Spinal cord (tissue), 10 donors: ENCODE measurements at places on chromosomes 1 and 21. TPM values are rescaled to one million over a fixed set of nuclear protein-coding genes. Genes with fewer than 3 reads are reported as not detected.

- H3K36me3 ChIP-seq = no peaks in the 10 kb centered on the region
- H3K27me3 ChIP-seq = no peaks in the 10 kb centered on the region
- H3K4me1 ChIP-seq = no peaks in the 10 kb centered on the region
- H3K4me3 ChIP-seq = no peak overlapping the region
Observed at GRCh38 chr1:159469921-159470533, 30.5 kb downstream of the OR10J1 start.

- no peak overlapping the region for H3K27ac ChIP-seq
- no peak for DNase-seq
- peaks cover 5% of the 10 kb centered on the region for H3K4me1 ChIP-seq
- no peaks in the 10 kb centered on the region for H3K36me3 ChIP-seq
- H3K4me3 ChIP-seq = no peak overlapping the region
Observed at GRCh38 chr1:223029985-223030769, 112.9 kb downstream of the TLR5 start.

DNA sequence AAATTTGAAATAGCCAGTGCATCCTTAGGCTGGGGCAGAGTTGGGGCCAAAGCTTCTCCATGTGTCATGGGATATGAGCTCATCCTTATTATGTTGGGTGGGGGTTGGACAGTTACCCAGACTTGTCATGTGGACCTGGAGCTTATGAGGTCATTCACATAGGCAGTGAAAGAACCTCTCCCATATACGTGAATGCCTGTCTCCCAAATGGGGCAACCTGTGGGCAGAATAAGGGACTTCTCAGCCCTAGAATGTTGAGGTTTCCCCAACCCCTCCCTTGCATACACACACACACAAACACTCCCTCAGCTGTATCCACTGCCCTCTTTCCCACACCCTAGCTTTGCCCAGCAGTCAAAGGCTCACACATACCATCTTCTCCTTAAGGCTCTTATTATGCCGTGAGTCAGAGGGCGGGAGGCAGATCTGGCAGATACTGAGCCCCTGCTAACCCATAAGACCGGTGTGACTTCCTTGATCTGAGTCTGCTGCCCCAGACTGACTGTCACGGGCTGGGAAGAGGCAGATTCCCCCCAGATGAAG, 2.3 kb upstream of the IVL start:
- no peak overlapping the region for H3K27ac ChIP-seq
- peaks cover 2% of the 10 kb centered on the region for H3K27me3 ChIP-seq
- no peak overlapping the region for H3K4me3 ChIP-seq
- no peak for DNase-seq
- H3K4me1 ChIP-seq = no peaks in the 10 kb centered on the region

DNA sequence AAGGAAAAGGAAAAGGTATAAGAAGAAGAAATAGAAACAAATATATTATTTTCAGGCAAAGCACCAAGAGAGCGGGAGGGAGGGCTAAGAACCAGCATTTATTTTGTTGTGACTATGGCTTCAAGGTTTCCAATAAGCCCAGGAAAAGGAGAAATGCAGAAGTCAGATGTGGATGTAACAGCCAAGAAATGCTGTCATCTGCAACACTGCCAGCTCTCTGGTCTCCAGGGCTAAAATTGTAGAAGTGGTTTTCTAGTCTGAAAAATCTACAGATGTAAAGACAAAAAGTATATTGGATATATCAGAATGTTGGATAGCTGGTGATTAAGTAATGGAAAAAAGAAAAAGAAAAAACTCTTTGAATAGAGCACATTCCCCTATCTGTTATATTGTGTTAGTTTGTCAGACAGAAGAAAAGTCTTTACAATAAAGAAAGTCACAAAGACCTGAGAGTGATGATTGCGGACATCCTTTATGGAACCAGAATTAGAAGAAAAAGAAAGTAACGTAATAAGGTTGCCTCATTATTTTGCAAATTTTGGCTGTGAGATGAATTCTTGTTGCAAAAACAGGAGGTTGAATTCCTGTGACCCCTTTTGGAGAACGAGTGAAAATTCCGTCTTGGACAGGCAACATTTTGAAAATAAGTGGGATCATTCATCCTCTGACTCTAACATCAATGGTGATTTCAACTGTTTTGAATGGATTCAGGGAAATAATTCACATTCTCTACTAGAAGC, 938.1 kb downstream of the TTLL7 start:
- no peaks in the 10 kb centered on the region for H3K27me3 ChIP-seq
- no peak overlapping the region for H3K4me3 ChIP-seq
- H3K36me3 ChIP-seq = no peaks in the 10 kb centered on the region

- H3K27ac ChIP-seq = peak overlapping the region; percentile 40
- no peaks in the 10 kb centered on the region for H3K36me3 ChIP-seq
- peaks cover 16% of the 10 kb centered on the region for H3K4me1 ChIP-seq
- no peak overlapping the region for H3K4me3 ChIP-seq
- DNase-seq = peak; percentile 90
Observed at GRCh38 chr21:42337830-42338728, 12.7 kb downstream of the TFF2 start.

GRCh38 chr1:102901996-102902395, 206.3 kb downstream of the COL11A1 start:
- DNase-seq = no peak
- no peaks in the 10 kb centered on the region for H3K27me3 ChIP-seq
- no peaks in the 10 kb centered on the region for H3K36me3 ChIP-seq
- no peak overlapping the region for H3K4me3 ChIP-seq
- no peaks in the 10 kb centered on the region for H3K4me1 ChIP-seq
- H3K27ac ChIP-seq = no peak overlapping the region

DNA sequence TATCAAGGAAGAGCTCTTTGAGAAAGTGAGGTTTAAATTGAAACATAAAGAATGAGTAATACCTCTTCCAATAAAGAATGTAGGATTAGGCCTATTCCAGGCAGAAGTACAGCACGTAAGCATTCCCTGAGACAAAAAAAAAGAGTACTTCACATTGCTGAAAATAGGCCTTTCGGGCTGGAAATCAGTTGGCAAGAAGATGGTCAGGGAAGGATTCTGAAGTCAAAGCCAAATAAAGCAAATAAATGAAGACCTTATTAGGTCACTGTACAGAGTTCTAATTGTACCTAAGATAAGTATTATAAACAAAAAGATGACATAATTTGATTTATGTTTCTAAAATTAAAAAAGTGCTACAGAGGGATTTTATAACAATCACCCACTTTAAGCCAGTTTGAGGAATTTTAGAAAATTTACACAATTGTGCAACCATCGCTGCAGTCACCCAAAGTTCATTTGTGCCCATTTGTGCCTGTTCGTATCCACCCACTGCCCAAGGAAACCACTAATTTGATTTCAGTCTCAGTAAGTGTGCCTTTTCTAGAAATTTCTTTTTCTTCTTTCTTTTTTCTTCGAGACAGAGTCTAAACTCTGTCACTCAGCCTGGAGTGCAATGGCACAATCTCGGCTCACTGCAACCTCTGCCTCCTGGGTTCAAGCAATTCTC, 58.6 kb downstream of the FMO4 start:
- no peaks in the 10 kb centered on the region for H3K36me3 ChIP-seq
- H3K4me1 ChIP-seq = no peaks in the 10 kb centered on the region
- no peaks in the 10 kb centered on the region for H3K27me3 ChIP-seq
- H3K4me3 ChIP-seq = no peak overlapping the region
- H3K27ac ChIP-seq = no peak overlapping the region
- DNase-seq = no peak

DNA sequence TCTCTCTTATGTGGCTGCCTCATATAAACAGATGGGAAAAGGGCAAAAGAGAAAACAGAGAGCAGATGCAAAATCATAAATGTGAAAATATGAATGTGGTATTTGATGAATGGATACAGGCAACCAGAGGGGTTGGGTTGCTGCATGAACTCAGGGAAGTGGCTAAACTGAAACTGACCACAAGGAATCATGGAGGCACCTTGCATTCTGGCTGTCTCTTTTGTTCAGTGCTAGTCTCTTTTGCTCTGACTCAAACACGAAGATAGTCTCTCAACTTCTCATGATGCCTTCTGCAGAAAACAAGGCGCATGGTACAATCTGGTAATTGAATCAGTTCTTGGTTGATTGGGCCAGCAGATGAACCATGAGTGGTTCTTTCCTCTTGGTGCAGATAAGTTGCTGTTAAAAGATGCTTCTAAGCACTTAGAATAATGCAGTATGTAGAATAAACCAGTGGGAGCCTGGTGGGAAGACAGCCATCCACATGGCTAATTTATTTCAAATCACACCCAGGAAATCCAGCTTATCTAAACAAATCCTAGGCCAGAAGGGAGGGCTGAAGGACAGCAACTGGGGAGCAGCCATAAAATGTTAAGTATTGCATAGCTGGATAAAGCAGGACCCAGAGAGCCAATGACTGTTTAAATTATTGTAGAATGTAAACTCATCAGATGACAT, 64.2 kb downstream of the HLX start:
- H3K27me3 ChIP-seq = peaks cover 2% of the 10 kb centered on the region
- H3K27ac ChIP-seq = no peak overlapping the region
- H3K4me1 ChIP-seq = no peaks in the 10 kb centered on the region
- H3K4me3 ChIP-seq = no peak overlapping the region
- no peak for DNase-seq
- H3K36me3 ChIP-seq = no peaks in the 10 kb centered on the region

DNA sequence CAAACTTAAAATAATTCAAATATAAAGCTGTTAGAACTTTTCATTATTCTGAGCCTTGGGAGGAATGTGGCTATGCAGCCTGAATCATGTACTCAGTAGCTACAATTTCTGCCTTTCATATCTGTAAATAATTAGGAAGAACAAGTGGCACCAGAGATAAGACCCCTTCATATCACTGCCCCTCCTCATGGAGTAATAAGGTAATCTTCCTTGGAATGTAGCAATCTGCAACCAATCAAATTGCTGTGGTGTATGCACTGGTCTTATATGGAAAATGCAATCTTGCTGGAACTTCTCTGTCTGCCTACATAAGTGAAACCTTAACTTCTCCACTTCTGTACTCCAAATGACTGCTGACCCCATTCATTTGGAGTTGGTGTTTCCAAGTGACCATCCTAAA, 104.4 kb upstream of the VANGL1 start:
- DNase-seq = no peak
- no peaks in the 10 kb centered on the region for H3K36me3 ChIP-seq
- no peak overlapping the region for H3K4me3 ChIP-seq
- H3K4me1 ChIP-seq = no peaks in the 10 kb centered on the region

GRCh38 chr1:8348777-8349472, 31.0 kb downstream of the SLC45A1 start:
- no peak overlapping the region for H3K4me3 ChIP-seq
- DNase-seq = no peak
- H3K36me3 ChIP-seq = peaks cover 63% of the 10 kb centered on the region
- H3K27me3 ChIP-seq = no peaks in the 10 kb centered on the region

DNA sequence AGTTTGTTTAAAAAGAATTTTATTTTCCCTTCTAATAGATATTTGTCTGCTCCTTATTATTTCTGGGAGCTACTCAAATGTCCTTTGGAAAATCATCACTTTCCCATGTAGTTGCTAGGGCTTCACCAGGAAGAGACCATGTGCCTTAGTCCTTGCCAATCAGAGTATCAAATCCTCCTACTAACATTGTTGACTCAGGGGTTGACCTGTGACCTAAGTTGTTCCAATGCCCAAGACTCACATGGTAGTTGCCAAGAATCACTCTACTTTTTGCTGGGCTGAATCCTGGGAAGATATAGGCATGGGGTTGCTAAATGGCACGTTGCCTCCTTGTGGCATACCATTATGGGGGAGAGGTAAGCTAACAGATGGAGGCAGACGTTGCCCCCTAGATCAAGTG, 58.2 kb upstream of the FOXD3 start:
- H3K36me3 ChIP-seq = no peaks in the 10 kb centered on the region
- H3K27ac ChIP-seq = no peak overlapping the region
- DNase-seq = no peak
- no peaks in the 10 kb centered on the region for H3K27me3 ChIP-seq
- no peak overlapping the region for H3K4me3 ChIP-seq

The RIPK4 gene
- total RNA-seq = 0.11 TPM

The ANKRD45 gene
- total RNA-seq = 8.8 TPM

The CLDN17 gene
- not detected for total RNA-seq

The SSR2 gene
- total RNA-seq = 313 TPM
